ENCODE measurements at places on chromosomes 7 and 10. TPM values are rescaled to one million over a fixed set of nuclear protein-coding genes. Genes with fewer than 3 reads are reported as not detected.
A peak's percentile ranks its signal among the peaks of the same experiment; 100 is the strongest.

DNA sequence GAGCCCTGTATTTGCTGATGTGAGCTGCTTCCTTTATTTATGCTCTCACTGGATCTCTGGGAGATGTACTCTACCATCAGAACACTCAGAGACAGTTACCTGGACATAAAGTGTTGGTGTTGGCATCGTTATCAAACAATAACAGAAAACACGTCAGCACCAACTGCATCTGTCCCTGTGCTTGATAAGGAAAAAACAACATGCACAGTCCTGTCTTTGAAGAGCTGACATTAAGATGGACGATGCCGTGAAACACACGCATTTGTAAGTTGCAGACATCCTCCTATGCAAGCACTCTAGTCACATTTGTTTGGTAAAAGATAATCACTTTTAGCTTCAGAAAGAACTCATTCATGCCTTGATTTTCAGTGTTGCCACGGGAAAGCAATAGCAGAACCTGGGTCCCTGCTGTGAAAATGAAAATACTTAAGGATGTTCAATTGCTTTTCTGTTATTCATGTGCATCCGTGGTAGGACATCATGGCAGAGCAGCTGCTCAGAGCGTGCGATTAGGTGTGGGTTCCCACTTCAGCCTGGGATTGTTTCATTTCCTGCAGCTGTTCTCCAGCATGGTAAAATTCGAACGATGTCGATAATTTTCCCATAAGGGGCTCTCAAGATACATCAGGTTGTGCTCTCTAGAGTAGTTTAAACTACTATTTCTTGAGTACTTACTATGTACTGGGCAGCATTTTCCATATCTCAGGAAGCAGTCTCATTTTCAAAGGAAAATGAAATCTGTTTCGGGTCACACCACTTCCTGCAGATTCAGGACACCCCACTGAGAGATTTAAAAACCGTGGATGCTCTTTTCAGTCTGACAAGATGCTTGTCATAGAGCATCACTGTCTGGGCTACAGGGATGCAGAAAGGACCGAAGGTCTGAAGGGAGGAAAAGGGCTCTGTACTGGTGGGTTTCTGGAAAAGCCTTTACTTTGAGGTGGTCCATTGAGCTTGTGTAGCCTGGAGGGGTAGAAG, 248.7 kb downstream of the CAMK1D start:
- no peak for DNase-seq

DNA sequence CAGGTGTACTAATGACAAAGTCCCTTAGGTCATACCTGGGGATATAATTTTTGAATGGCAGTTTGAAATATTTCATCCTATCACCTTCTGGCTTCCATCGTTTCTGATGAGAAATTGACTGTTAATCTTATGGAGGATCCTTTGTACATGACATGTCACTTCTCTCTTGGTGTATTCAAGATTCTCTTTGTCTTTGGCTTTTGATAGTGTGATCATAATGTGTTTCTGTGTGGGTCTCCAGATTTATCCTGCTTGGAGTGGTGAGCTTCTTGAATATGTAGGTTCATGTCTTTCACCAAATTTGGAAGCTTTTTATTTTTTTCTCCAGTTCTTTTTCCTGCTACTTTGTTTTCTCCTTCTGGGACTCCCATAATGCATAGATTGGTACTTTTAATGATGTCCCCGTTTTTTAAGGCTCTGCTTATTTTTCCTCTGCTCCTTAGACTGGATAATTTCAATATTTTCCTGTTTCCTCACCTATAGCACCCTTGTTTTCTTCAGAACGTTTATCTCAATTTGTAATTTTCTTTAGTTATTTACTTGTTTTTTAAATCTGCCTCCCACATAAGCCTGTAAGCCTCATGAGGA, 4.4 kb downstream of the RBM33 start:
- peak; percentile 9 for DNase-seq

DNA sequence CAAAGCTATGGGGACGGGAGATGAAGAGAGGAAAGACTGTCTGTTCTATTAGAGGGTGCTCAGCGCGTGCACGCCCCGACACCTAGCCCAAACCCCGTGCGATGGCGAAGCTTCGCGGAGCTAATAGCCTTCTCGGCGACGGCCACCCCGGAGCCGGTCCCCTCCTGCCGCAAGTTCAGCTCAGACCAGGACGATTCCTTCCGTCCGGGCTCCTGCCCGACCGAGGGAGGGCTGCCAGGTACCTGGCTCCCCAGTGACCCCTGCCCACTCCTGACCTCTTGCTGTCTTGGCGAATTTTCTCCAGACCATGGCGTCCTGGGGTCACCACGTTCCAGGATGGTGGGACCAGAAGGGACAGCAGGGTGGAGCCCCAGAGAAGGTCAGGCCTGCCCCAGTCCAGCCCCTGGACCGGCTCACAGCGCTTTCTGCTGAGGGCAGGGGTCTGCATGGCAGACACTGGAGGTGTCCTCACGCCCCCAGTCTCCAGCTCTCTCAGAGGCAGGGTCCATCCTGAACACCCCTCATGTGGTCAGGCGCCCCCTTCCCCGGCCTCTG, 36.7 kb downstream of the UNCX start:
- DNase-seq: no peak

Gene DNAH11
- 0.06 TPM for total RNA-seq

Gene HOXA3
- 32.9 TPM for total RNA-seq

Gene TACR2
- total RNA-seq: not detected

Gene SSBP1
- 231 TPM for total RNA-seq

Gene TRIM73
- 2.4 TPM for total RNA-seq
